ENCODE measurements at places on chromosomes 5 and 9. TPM values are rescaled to one million over a fixed set of nuclear protein-coding genes. Genes with fewer than 3 reads are reported as not detected.

The GBGT1 gene
- 3.1 TPM for total RNA-seq

DNA sequence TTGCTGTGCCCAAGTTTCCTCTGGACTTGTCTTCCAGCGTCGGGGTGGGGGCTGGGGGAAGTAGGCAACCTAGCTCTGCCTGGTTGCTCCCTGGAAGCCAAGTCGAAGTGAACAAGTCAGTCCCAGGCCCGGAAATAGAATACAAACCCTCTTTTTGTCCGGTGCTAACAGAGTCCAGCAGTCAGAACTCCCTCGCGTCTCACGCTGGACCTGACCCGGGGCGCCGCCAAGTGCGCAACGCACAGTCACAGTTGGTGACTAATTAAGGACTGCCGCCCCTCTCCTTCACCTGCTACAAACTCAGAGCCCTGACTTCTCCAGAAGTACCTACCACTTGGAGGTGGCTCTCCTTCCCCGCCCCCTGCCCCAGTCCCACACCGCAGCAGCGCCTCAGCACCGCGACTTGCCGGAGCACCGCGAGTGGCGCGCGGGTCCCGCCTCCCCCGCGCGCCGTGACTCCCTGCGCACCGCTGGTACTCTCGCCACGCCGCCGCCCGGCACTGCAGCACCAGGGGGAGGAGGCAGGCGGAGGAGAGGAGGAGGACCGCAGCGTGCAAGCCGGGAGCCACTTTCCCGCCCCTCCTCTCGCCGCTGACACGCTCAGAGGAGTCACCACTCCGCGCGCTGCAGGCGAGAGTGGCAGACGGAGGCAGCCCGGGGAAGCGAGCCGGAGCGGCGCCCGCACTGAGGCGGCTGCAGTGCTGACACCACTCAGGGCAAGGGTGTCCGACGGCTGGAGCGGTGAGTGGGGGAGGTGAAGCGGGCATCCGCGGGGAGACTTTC is at the start of gene SV2C:
TSS of gene SV2C (plus strand) at position 612 of the 783 bp plus-strand sequence. CDS start 48,368 bp downstream, outside the sequence.
- peaks cover 30% of the 10 kb centered on the region for H3K27me3 ChIP-seq
- no peak within 1 kb of the TSS for H3K27ac ChIP-seq
- no peak for DNase-seq
- no peak within 1 kb of the TSS for H3K4me3 ChIP-seq

- peaks cover 3% of the 10 kb centered on the region for H3K27me3 ChIP-seq
- H3K36me3 ChIP-seq, result no peaks in the 10 kb centered on the region
- DNase-seq, result no peak
Measured at GRCh38 chr9:78811622-78812276, 514.8 kb downstream of the PSAT1 start.

DNA sequence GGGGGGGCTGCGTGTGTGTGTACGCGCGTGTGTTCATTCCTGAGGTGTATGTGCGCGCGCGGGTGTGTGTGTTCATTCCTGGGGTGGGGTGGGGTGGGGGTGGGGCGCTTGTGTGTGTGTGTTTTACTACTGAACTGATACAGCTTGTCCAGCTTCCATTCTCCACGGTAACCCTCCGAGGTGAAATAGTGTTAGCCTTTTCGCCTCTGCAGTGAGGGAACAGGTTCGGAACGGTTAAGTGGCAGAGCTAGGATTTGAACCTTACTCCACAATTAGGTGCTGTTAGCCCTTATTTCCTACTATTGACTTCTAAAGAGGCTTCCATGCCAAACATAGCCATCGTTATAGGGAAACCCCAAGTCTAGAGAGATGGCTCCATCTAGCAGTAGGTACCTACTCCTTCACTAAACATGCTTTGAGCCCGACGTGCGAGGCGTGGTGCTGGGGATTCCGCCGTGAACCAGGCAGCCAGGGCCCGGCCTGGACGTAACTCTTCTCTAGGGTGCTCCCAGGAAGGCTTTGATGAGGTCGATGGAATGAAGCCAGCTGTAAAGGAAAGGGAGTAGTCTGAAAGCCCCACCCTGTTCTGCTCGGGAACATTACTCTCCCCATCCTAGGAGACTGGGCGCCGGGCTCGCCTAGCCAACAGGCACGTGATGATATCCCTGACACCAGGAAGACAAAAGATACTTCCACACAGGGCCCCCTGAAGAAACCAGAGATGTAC is 782 bp upstream of the SKP1 start:
- DNase-seq, result peak; percentile 5
- peaks cover 48% of the 10 kb centered on the region for H3K4me1 ChIP-seq
- peak overlapping the region; percentile 93 for H3K4me3 ChIP-seq
- H3K27me3 ChIP-seq, result no peaks in the 10 kb centered on the region
- H3K27ac ChIP-seq, result peak overlapping the region; percentile 97

The PCDHA1 gene
- total RNA-seq, result not detected

- no peaks in the 10 kb centered on the region for H3K27me3 ChIP-seq
- H3K27ac ChIP-seq, result no peak overlapping the region
- DNase-seq, result no peak
- H3K4me1 ChIP-seq, result no peaks in the 10 kb centered on the region
- no peaks in the 10 kb centered on the region for H3K36me3 ChIP-seq
- H3K4me3 ChIP-seq, result no peak overlapping the region
Measured at GRCh38 chr9:114745108-114745848, 60.6 kb downstream of the TNFSF15 start.

GRCh38 chr9:107024193-107024592 is 161.2 kb downstream of the ZNF462 start:
- no peak overlapping the region for H3K27ac ChIP-seq
- no peak for DNase-seq
- H3K36me3 ChIP-seq, result no peaks in the 10 kb centered on the region
- no peak overlapping the region for H3K4me3 ChIP-seq
- H3K4me1 ChIP-seq, result peaks cover 16% of the 10 kb centered on the region

DNA sequence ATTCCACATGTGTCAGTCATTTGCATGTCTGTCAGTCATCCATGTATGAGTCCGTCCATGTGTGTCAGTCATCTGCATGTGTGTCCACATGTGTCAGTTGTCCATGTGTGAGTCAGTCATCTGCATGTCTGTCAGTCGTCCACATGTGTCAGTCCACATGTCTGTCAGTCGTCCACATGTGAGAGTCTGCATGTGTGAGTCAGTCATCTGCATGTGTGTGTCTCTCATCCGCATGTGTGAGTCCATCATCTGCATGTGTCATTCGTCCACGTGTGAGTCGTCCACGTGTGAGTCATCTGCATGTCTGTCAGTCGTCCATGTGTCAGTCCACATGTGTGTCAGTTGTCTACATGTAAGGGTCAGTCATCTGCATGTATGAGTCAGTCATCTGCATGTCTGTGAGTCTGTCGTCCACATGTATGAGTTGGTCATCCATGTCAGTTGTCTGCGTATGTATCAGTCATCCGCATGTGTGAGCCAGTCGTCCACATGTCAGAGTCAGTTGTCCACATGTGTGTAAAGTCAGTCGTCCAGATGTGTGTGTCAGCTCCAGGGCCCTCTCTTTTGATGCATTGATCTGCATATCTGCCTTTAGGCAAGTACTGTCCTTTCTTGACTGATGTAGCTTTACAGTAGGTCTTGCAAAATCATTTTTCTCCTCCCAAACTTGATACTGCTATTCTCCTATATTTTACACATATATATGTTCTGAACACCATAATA is 72.5 kb upstream of the CACNA1B start:
- no peak overlapping the region for H3K27ac ChIP-seq
- DNase-seq, result no peak
- no peaks in the 10 kb centered on the region for H3K4me1 ChIP-seq
- H3K4me3 ChIP-seq, result no peak overlapping the region
- H3K27me3 ChIP-seq, result no peaks in the 10 kb centered on the region

DNA sequence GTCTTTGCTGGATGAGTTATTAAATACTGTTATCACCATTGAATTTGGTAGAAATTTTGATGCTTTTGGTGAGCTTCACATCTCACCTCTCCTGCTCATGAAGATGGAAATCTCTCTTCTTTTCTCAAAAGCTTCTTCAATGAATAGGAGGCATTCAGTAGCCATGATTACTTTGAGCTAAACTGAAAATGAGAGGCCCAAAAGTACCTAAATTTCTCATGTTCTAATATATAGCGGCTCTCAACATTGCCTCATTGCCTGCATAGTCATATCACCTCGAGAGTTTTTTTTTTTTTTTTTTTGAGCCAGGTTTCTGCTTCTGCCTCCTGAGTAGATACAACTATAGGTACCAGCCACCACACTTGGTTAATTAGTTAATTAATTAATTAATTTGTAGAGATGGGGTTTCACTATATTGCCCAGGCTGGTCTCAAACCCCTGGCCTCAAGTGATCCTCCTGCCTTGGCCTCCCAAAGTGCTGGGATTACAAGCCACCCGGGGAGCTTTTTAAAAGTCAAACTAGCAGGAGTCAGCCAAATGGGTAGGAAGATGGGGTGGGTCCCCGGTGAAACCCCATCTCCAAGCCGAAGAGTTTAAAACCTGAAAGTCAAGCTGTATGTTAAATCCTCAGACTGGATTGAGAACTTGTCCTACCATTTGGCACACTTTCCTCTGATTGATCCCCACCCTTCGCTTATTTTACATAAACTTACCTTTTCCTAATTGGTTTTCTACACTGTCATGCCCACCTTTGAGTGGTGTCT is 169.0 kb downstream of the DOCK2 start:
- no peaks in the 10 kb centered on the region for H3K4me1 ChIP-seq
- H3K36me3 ChIP-seq, result no peaks in the 10 kb centered on the region
- no peak for DNase-seq
- no peak overlapping the region for H3K4me3 ChIP-seq
- no peak overlapping the region for H3K27ac ChIP-seq
- H3K27me3 ChIP-seq, result no peaks in the 10 kb centered on the region

GRCh38 chr5:168991311-168991710 is 309.6 kb downstream of the SLIT3 start:
- peaks cover 6% of the 10 kb centered on the region for H3K4me1 ChIP-seq
- DNase-seq, result no peak
- no peak overlapping the region for H3K4me3 ChIP-seq
- no peak overlapping the region for H3K27ac ChIP-seq
- no peaks in the 10 kb centered on the region for H3K36me3 ChIP-seq
- no peaks in the 10 kb centered on the region for H3K27me3 ChIP-seq
